Glutamatergic neuron (in vitro differentiated cells): ENCODE measurements at places on chromosomes 3 and 15. TPM values are rescaled to one million over a fixed set of nuclear protein-coding genes. Genes with fewer than 3 reads are reported as not detected.

DNA sequence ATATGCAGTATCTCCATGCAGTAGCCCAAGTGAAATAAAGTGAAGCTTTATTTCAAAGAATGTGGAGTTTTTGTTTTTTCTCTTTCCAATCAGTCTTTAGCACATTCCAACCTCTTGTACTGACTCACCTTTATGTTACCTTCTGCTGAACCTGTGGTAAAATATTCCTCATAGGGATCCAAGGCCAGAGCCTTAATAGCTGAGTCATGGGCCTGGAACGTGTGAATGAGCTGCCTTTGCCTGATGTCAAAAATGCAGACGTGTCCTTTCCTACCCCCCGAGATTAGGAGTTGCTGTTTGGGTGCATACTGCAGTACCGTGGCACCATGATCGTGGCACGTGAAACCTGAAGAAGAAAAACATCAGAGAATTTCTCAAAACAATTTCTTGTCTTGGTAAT is 108.5 kb downstream of the GLDN start:
- DNase-seq: no peak

The SERINC4 gene
- not detected for total RNA-seq

- DNase-seq: no peak
These were observed 64.9 kb upstream of the KBTBD8 start for GRCh38 chr3:66933233-66933632.

- no peak for DNase-seq
These were observed 238.7 kb upstream of the NR2E3 start for GRCh38 chr15:71571641-71572040.

The CSTA gene
- not detected for total RNA-seq

DNA sequence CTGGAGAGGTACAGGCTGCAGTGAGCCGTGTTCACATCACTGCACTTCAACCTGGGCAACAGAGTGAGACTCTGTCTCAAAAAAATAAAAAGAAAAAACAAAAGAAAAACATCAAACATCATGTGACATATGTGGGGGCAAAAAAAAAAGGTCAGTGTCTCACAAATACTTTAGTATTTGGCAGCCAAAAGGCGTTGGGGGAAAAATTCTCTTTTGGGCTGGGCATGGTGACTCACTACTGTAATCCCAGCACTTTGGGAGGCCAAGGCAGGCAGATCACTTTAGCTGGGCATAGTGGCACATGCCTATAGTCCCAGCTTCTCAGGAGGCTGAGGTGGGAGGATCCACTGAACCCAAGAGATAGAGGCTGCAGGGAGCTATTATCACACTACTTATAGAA is 47.6 kb downstream of the TMCC1 start:
- DNase-seq: no peak

DNA sequence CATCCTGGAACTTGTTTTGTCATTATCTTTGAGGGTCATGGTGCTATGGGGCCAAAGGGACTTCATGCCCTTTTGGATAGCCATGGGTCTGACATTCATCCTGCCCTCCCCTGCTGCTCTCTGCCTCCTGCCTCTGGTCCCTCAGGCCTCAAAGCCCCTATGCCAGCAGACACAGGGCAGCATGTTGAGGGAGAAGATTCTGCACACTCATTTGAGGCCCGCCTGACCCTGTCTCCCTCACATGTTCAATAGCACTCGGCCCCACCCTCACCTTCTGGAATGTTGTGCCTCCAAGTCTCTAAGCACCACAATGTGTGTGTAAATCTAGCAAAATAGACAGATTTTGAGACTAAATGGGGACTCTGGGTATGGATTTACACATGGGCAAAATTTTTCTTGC is 178.7 kb upstream of the ANKRD28 start:
- no peak for DNase-seq

GRCh38 chr15:89778861-89779260 is 2.7 kb downstream of the MESP2 start:
- no peak for DNase-seq

DNA sequence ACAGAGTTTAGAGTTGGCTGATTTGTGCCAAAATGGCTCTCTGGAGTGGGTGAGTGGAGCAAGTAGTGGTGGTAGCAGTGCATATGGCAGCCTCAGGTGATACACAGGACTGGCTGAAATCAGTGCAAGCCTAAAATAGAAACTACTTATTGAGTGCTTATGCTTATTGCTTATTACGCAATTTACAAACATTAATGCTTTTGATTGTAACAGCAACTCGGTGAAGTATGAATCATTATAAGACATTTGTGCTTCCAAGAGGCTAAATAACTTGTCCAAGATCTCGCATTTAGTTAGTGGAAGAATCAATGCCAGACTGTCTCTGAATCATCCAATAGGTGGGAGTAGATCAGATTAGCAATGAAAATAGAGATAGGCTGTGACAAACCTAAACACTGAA is 353.8 kb downstream of the NAALADL2 start:
- DNase-seq: no peak

- DNase-seq: no peak
These were observed 61.4 kb upstream of the MYRIP start for GRCh38 chr3:39748002-39748401.

The OR5K2 gene
- not detected for total RNA-seq

The CPNE9 gene
- total RNA-seq: 54.6 TPM

The CDHR4 gene
- not detected for total RNA-seq

DNA sequence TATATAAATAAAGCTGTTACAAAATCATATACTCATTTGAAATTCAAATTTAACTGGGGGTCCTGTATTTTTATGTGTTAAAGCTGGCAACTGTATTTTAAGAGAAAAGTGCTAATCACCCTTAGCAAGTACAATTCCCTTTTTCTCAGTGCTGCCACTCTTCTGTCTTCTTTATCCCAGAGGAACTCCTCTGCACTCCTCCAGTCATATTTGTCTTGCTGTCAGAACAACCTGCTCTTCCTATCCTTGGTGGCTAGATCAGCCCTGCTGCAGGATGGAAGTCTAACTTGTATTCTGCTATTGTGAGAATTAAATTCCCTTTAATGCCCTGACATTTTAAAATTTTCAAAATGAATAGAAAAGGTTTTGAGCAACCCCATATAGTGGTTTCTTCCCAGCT is 123.9 kb upstream of the TNIK start:
- DNase-seq: no peak

- no peak for DNase-seq
These were observed 122.9 kb downstream of the NSUN3 start for GRCh38 chr3:94185753-94186152.

GRCh38 chr3:73073091-73073707 is 11.7 kb downstream of the EBLN2 start:
- no peak for DNase-seq

- no peak for DNase-seq
These were observed 233.7 kb upstream of the ADAMTS9 start for GRCh38 chr3:64921281-64922065.

GRCh38 chr3:197253238-197253947 is 45.0 kb downstream of the DLG1 start:
- DNase-seq: no peak

DNA sequence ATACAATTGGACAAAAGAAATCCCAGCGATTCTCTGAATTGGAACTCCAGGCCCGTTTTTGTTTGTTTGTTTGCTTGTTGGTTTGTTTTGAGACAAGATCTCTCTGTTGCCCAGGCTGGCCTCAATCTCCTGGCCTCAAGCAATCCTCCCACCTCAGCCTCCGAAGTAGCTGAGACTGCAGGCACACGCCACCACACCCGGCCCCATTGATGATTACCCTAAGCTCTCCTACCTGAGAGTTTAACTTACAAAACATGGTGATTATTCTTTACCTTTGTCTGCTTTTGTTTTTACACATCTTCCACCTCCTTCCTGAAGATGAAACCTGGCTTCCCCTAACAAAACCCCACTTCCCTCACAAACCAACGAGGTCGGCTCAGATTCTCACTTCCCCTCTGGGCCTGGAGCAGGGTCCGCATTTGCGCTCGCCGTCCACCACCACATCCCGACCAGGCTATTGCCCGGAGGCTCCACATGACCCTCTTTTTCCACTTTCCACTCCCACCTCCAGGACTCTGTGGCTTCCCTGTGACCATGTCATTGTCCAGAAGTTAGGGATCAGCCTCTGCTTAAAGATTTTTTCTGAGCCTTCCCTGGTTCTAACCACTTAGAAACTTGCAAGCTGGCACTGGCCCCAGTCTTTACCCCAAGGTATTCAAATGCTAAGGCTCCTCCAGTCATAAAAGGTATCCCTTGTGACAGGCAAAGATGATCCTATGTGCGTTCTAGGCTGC is 14.8 kb downstream of the KLHL6 start:
- no peak for DNase-seq

The GP5 gene
- total RNA-seq: 0.15 TPM

The FBXW12 gene
- 0.66 TPM for total RNA-seq

DNA sequence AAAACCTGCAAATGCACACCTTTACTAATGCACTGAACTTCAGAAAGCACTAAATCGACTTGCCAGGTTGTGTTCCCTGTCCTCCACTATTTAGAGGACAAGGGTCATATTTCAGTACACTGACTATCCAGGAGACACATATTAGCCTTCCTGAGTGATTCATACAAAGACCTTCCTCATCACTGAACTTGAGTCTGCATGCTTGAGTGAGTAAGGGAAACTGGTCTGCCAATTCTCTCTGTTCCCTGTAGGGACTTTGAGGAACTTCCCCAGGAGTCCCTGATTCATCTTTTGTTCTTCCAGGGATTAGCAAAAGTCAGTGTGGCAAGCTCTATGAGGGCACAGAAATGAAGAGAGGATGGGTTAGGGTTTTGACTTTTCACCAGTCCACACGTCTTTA is 565.9 kb downstream of the PDCD6IP start:
- no peak for DNase-seq

DNA sequence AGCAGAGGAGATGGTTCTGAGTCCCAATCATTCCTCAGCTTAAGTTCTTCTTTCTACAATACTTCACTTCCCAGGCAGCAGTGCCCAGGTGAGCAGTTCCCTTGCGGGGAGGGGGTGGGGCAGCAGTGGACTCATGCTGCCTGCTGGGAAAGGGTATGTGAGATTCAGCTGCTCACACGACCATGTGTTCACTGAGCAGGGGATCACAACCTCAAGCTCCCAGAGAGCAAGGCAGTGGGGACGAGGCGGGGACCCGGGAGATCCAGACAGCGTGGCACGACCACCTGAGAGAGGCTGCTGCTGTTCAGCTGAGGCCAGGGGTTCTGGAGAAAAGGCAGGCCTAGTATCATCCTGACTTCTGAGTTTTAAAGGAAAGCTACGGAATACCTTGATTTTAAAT is 166.6 kb downstream of the XXYLT1 start:
- no peak for DNase-seq

- DNase-seq: no peak
These were observed 83.6 kb downstream of the WDR72 start for GRCh38 chr15:53675832-53676231.

- no peak for DNase-seq
These were observed 17.0 kb downstream of the MUC4 start for GRCh38 chr3:195794708-195795107.

The WNT5A gene
- 0.76 TPM for total RNA-seq

DNA sequence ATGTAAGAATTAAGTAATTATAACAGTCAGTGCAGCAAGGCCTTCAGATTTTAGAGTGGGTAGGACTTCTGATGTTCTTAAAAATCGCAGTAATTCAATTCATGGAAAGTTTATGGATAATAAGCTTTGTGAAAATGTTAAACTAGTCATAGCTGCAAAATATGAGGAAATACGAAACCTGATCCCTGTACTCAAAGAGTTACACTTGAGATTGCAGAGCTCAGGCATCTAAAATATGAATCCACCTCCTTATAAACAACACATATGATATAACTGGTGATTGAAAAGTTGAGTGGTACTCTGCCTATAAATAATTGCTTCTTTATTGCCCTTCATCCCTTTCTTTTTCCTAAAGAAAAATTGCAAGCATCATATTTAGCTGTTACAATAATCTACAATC is 473.3 kb downstream of the OTOL1 start:
- DNase-seq: no peak

- DNase-seq: no peak
These were observed 356.7 kb downstream of the PDCD6IP start for GRCh38 chr3:34155108-34155507.

GRCh38 chr15:63420333-63420747 is 38.7 kb upstream of the CA12 start:
- no peak for DNase-seq

DNA sequence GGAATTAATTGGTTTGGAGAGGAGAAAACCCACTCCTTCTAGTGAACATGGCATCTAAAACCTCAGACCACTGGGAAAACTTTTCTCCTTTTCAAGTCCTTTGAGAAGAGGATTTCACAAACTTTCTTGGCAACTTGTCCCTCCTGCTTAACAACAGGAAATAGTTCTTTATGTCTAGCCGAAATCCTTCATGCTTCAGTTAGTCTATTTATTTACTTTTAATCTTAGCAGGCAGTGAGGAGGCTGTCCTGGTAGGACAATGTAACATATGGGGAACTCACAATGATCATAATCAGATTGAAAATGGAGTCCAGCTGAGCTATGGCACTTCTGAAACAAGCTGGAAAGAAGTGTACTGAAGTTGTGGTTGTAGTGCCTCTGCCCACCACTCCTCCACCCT is 50.6 kb downstream of the KY start:
- DNase-seq: no peak

DNA sequence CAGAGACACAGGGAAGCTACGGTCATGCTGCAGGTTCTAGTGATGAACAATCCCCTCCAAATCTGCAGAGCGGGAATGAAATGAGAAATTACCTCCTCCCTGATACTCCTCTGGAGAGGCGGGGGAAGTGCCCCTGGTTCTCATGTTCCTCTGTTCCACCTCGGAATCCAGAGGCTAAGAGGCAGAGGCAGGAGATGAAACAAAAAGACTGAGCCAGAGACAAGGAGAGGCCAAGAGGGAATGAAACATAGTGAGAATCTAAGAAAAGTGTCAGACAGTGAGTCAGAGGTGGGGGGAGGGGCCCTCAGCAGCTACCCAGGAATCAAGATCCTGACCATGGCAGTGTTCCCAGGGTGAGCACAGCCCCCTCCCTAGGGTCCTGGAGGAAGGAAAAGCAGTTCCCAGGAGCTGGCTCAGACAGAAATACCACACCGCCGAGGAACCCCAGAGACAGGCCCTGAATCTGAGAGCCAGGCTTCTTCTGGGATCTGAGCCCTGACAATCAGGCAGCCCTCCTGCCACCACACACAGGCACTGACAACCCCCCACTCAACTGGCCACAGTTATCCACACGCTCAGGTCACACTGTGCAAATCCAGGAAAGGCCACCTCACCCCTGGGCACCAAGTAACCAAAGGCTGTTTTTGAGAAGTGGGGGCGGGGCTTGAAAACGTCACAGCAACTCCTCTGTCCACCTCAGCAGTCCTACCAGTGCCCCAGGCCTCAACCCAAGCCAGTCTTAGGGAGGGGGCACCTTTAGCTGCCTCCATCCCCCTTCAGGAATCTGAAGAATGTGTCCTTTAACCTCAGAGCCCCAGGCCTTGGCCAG is 2.4 kb downstream of the CSRNP1 start:
- DNase-seq: peak; percentile 51

The FHIT gene
- 15.2 TPM for total RNA-seq
